ENCODE measurements at places on chromosomes 7 and 10.

GRCh38 chr7:157281221-157281998 is 55.4 kb upstream of the DNAJB6 start:
- no peak for DNase-seq

GRCh38 chr10:70942725-70943124 is 54.4 kb upstream of the PCBD1 start:
- no peak for DNase-seq

GRCh38 chr10:97179731-97180362 is 5.9 kb downstream of the SLIT1 start:
- DNase-seq, result no peak

GRCh38 chr10:85250304-85250703 is 921.9 kb downstream of the CCSER2 start:
- no peak for DNase-seq

DNA sequence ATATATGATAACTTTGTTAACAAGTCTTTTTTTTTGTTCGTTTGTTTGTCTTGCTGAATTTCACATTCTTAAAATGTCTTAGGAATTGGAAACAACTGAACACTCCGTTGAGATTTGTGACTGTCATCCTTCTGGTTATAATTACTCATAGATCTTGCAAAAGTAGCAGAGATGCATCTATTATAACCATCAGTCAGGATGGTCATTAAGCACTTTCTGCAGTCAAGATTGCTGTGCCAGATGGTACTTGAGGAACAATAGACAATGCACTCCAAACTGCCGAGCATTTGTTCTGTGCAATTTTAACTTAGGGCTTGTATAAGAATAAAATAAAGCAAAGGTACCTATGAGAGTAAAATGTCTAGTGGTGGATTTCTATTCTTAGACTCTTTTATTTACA is 710.1 kb upstream of the KCND2 start:
- no peak for DNase-seq

DNA sequence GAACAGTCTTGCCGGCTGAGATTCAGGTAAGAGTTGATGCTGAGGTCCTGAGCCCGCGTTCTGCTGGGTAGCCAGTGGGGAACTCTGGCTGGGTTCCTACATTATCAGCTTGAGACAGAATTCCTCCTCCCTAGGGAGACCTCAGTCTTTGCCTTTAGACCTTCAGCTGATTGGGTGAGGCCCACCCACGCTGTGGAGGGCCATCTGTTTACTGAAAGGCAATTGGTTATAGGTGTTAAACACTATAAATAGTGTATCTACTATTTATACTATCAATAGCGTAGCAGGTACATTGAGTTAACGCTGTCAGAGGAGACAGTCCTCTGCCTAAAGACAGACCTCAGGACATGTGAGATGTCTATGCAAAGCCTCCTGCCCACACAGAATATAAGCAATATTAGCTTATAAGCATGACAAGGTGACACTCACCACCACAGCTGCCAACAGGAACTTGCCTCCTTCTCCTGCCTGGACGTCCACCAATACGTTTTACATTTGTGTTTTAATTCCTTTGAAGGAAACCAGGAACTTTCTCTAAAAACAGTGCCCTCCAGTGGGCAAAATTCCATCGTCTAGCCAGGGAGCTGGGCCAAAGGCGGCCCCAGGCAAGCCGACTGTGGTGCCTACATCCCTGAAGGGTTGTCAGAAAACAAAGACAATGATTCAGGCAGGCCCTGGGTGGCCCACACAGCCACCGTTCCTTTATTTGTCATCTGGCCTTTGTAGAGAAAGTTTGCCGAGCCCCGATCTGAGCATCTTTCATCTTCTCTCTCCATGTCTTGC is 58.8 kb downstream of the INSIG1 start:
- DNase-seq, result peak; percentile 76

DNA sequence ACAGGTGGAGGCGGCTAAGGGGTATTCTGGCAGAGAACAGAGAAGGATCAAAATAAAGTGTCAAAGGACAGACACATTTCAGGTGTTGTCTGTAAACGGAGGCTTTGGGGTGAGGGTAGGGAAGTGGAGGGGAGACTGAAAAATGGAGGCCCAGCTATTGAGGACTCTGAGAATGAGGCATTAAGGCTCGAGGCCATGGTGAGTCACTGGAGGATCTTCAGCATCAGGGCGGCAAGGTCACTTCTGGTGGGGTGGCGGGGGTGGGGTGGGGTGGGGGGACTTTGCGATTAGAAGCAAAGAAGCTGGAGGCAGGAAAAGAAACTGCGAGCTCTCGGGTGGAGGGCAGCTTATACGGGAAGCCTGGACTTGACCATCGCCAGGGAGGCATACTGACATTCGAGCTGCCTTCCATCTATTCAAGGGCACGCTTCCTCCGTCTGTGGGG is 58.4 kb upstream of the PCGF5 start:
- no peak for DNase-seq

- DNase-seq, result no peak
Measured at GRCh38 chr7:137110091-137110509, 233.4 kb downstream of the PTN start.

DNA sequence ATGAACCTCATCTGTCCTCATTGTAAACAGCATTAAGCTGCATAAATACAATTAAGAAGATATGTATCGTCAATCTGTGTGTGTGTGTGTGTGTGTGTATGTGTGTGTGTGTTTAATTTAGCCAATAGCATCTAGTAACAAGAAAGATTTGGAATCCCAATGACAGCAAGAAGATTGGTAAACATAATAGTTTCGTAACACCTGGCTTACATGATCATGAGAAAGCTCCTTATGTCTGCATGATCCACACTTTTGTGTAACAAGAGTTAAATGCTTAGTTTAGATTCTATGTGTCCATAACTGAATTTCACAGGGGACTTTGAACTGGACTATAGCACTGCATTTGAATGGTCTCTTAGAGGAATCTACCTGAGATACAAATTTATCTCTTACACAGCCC is 191.0 kb upstream of the BET1 start:
- DNase-seq, result no peak

GRCh38 chr7:130732980-130733930 is 752 bp downstream of the KLF14 start:
- DNase-seq, result peak; percentile 59

DNA sequence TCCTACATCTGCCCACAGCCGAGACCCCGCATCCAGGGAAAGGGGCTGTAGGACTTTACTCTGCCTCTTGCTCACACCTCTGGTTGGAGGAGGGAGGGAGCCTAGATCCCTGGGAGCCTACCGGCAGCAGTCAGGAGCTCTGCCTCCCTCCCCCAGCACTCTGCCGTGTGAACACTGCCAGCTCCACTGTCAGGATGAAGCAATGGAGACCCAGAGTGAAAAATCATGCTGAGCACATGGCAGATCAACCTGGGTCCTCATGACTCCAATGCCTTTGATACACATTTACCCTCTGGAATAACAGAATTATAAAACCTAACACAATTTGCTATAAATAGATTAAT is 477.7 kb downstream of the TNS3 start:
- no peak for DNase-seq

DNA sequence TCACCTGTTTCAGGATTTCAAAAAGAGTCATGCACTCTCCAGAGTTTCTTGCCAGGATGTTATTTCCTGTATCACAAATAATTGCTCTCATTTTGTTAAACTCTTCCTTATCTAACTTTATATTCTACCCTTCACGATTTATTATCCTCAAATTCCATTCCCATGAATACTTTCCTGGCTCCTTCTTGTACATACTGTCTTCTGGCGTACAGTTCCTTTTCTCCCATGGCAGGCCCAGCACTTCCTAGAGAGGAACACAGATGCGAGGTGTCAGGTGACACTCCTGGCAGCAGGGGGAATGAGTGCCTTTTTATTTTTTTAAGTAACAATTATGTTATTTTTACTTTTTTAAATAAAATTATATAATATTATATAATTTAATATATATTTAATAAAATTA is 411.9 kb downstream of the TFEC start:
- no peak for DNase-seq

DNA sequence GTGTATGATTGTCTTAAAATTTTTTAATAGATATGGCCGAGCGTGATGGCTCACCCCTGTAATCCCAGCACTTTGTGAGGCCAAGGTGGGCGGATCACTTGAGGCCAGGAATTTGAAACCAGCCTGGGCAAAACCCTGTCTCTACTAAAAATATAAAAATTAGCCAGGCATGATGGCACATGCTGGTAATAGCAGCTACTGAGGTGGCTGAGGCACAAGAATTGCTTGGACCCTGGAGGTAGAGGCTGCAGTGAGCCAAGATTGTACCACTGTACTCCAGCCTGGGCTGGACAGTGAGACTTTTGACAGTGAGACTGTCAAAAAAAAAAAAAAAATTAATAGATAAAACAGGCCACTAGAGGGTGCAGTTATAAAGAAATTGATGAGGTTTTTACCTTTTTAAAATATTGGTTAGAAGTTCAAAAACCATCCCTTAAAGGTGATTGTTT is 20.5 kb downstream of the NOM1 start:
- no peak for DNase-seq

DNA sequence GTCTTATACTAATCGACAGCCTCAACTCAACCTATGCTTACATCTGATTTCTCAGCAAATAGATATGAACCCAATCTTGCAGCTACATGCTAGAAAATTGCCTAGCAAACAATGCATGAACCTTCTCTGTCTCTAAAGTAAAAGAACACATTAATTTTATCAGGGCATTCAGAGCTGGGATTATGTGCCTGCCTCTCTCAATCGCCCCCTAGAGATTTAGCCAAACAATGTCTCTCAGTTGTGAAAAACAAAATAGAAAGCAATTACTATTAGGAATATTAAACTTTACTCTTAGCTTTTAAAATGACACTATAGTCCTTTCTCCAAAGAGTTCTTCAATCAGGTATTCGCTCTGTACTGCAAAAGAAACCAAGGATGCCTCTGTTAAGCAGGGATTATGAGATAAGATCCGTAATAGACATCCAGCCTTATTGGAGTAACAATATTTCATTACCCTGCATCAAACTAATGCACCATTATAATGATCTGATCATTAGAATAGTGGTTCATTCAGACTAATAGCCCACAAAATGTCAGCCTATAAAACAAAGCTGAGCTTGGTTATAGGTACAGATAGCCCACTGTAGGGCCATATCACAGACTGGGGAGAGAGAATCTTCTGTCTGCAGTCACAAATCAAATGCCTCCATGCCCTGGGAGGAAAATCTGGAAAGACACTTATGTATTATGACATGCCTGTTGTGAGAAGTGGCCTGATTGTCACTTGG is 736.9 kb downstream of the PARD3 start:
- no peak for DNase-seq

- DNase-seq, result no peak
Measured at GRCh38 chr10:10589540-10590303, 427.9 kb upstream of the CELF2 start.

Data from HuH-7.5 (cell line).